ENCODE measurements at places on chromosomes 5 and 9.

DNA sequence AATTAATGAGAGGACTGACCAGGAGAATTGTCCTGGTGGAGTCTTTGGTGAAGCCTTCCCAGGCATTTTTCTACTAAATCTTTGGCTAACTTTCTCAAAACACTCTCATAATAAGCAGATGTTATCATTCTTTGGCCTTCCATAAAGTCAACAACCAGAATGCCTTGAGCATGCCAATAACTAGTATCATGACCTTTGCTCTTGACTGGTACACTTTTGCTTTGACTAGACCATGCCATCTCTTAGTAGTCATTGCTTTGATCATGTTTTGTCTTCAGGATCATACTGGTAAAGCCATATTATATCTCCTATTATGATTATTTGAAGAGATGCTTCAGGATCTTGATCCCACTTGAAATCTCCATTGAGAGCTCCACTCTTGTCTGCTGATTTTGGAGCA lies 506.9 kb downstream of the ELAVL2 start:
- DNase-seq: no peak

DNA sequence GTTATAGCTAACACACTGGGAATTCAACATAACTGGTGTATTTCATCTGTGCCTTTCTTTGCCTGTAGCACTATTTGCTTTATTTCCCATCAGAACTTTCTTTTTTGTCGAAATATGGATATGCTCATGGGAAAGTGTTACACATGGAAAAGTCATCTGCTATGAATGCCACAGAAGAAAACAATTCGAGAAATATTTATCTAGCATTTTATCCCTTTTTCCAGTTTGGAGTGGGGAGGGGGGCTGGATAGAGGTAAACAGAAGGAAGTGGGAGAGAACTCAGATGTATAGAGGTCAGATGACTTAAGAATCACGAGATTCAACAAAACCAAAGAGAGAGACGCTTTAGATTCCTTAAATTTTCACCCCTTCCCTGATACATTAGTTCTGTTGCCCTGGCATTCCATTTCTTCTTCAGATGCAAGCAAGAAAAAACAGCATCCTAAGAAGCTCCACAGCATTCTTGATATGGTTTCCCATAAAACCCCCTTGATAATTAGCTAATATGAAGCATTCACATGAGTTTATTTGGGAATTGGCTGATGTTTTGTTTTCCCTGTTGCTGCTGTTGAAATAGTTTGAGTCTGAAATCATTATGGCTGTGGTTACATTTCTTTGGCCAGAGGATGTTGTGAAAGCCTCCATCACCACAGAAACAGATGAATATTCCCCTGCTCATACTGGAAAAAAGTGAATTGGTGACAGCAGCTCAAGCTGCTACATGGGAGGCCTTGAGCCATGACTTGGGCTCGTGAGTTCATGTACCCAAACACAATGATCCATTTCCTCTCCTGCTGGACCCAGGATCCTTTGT lies 335.8 kb upstream of the DAB2 start:
- no peak for DNase-seq

- no peak for DNase-seq
Measured at GRCh38 chr9:5499889-5500398, 10.4 kb upstream of the PDCD1LG2 start.

GRCh38 chr5:93079046-93079445 lies 502.0 kb downstream of the NR2F1-AS1 start:
- no peak for DNase-seq
